ENCODE measurements at places on chromosomes 16 and 17.

- DNase-seq: no peak
Measured at GRCh38 chr16:27486344-27486743, 63.4 kb downstream of the GTF3C1 start.

DNA sequence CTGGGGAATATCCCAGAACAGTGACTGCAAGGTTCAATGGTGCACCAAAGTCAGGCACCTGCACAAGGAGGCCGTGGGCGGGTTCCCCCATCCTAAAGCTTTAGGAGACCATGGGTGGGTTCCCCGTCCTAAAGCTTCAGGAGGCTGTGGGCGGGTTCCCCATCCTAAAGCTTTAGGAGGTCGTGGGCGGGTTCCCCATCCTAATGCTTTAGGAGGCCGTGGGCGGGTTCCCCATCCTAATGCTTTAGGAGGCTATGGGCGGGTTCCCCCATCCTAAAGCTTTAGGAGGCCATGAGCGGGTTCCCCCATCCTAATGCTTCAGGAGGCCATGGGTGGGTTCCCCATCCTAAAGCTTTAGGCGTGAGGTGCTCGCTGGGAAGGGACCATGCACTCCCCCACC is 313.3 kb downstream of the FOXL1 start:
- no peak for DNase-seq

GRCh38 chr17:12301551-12301950 is 280.9 kb downstream of the MAP2K4 start:
- no peak for DNase-seq

GRCh38 chr17:60902399-60902798 is 224.7 kb downstream of the BCAS3 start:
- no peak for DNase-seq

DNA sequence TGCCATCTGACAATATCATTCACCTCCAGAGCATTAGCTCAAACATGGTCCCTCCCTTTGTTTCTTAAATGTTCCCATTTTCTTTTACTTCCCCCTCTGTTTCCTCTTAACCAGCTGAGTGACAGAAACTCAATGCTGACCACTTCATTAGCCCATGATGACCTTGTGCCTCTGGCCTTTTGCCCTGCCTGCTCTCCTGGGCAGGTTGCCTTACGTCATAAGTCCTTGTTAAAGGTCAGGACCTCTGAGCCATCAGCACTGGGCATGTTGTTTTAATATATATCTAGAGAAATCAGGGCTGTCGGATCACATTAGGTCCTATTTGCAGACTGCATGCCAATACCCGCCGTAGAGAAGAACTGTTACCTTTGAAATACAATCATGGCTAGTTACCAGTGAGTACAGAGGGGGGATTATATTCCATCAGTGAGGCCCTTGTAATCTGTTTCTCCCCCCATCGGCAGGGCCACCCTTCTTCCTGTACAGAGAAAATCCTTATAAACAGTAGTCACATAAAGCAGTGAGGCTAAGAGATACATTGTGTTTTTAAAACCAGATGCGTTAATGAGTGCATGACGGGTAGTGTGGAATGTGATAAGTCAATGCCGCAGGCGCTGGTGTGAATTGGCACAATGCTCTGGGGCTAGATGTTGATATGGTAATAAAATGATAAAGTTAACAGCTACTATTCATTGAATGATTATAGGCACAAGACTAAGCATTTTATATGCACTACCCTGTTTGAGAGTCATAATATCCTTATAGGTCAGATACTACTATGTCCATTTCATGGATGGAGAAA is 94.3 kb upstream of the ZFHX3 start:
- no peak for DNase-seq

DNA sequence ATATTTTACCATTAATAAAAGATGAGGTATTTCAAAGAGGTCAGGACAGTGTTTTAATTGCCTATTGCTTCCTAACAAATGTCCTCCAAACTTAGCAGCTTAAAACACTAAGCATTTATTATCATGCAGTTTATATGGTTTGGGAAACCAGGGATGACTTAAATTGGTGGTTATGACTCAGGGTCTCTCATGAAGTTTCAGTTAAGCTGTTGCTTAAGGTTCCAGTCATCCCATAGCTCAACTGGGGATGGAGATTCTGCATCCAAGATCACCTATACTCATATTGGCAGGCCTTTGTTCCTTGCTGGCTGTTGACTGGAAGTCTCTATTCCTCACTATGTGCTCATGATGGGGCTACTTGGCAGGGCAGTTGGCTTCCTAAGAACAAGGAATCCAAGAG is 1329.9 kb upstream of the GOT2 start:
- no peak for DNase-seq

GRCh38 chr17:78416791-78417530 is 38.5 kb downstream of the PGS1 start:
- no peak for DNase-seq

GRCh38 chr17:78337244-78338109 is 22.4 kb downstream of the SOCS3 start:
- no peak for DNase-seq

- DNase-seq: peak; percentile 79
Measured at GRCh38 chr17:17682737-17683680, 1.8 kb downstream of the RAI1 start.

DNA sequence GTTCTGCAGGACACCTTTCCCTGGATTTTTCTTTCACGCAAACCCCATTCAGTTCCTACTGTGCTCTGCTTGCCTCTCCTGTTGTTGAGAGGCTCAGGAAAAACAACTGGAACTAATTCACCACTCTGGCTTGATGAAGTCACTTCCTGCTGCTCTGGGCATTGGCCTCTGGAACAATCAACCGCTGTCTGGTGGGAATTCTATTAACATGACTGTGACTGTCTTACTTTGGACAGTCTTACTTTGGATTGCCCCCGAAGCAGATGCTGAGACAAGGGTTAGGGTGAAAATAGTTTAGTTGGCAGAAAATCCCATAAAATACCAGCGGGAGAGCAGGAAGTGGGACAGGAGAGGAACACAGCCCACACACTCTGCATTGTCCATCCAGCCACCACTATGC is 90.0 kb upstream of the HSBP1 start:
- DNase-seq: no peak

DNA sequence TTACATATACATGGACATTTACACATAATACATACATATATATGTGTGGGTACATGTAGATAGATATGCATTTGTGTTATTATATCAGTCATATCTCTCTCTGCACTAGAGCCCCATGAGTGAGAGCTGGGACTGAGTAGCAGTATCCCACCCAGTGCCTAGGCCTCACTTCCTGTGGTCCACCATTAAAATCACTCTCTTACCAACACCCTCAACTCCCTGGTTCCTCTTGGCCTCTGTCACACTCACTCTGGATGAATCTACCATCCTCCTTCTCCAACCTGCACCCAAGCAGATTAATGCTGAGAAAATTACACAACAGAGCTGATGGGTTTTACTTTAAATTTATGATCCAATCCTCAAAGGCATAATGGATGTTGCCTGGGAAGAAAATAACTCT is 4.9 kb upstream of the LYRM9 start:
- DNase-seq: no peak

- no peak for DNase-seq
Measured at GRCh38 chr17:61813211-61813610, 50.1 kb downstream of the BRIP1 start.

DNA sequence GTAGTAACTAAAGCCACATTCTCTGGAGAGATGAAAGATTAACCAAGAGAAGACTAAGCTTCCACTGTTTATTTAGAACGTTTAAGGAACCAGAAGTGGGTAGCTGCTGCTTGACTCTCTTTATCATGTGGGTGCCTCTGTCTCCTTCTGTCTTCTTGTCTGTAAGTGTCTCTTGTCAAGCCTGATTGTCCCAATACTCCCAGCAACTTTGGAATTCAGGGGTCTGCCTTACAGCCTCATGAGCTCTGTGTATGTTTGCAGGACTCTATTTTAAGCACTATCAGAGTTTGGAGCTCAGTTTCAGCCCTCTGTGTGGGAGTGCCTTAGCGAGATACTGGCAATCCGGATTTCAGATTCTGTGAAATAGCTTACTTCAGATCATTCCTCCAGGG is 29.3 kb upstream of the SPACA3 start:
- no peak for DNase-seq

DNA sequence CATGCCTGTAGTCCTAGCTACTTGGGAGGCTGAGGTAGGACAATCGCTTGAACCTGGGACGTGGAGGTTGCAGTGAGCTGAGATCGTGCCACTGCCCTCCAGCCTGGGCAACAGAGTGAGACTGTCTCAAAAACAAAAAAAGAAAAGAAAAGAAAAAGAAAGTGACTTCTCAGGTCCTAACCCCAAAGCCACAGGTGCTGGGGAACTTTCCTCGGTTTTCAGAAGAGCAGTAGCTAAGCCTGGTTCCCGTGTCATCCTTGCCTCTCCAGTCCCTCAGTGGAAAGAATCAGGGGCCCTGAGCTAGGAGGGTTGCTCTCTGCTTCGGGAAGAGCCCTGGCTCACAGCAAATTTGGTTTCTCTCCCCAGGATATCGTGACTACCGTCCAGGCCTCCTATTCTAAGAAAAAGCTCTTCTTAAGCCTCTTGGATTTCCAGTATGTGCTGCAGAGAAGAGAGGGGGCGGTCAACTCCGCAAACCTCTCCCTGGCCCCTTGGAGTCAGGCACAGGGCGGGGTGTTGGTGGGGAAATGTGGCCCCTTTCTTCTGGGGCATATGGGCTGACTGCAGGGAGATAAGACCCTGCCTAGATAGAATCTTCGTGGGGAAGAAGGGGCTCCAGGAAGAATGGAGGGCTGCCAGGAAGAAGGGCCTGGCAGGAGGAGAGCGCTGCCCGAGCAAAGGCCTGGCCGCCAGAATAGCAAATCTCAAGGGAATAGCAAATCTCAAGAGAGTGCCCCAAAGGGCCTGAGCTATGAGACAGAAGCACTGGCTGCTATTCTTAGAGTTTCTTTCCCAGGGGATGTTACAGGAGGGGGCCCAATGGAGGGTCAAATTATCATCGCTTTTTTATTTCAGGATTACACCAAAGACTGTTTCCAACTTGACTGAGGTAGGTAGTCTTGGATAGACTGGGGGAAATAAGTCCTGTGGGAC is 8.3 kb upstream of the NLRC5 start:
- peak; percentile 18 for DNase-seq

GRCh38 chr16:4723071-4723767 is 10.9 kb downstream of the ANKS3 start:
- no peak for DNase-seq

GRCh38 chr16:55283812-55284717 is 39.9 kb upstream of the IRX6 start:
- no peak for DNase-seq

DNA sequence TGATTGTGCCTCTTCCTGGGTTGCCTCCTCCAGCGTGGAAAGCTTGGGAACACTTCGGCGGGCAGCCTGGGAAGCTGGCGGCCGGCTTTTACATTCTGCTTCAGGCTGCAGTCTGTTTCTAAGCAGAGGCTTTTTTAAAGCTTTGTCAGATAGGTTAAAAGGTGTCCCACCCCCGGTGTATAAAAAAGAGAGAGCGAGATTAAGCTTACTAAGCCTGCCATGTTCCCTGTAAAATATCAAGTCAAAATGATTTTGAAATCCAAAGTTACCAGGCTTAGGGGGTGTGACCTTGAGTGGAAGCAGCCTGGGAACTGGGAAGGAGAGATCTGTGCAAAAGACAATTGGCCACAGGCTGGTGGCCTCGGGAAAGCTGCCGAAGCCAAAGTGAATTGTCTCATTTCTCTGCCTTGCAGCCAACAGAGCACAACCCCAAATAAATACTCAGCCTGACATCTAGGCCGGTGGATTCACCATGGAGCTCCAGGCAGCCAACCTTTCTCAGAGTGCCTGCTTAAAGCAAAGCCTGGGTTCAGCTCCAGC is 254.5 kb downstream of the FTO start:
- no peak for DNase-seq

GRCh38 chr16:2236337-2237101 is at the start of gene DNASE1L2:
Gene DNASE1L2 (plus strand): TSS chr16:2236444. CDS start chr16:2236817, 373 bp downstream.
- DNase-seq: no peak

DNA sequence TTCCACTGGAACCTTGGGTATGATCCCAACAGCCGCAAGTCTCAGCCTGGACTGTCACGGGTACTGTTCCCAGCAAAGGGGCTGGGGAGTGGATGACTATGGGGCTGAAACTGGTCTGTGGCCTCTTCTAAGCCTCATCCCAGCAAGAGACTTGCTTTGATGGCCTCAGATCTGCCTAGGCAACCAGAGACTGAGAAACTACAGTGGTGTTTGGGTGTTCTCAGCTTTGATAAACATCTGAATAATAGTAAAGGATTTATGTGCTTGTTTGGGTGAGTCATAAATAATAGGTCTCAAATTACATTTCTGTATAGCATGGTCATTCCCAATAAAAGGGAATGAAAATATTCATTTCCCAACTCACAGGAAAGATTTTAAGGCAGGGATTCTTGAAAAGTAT is 30.2 kb upstream of the ULK2 start:
- DNase-seq: no peak

DNA sequence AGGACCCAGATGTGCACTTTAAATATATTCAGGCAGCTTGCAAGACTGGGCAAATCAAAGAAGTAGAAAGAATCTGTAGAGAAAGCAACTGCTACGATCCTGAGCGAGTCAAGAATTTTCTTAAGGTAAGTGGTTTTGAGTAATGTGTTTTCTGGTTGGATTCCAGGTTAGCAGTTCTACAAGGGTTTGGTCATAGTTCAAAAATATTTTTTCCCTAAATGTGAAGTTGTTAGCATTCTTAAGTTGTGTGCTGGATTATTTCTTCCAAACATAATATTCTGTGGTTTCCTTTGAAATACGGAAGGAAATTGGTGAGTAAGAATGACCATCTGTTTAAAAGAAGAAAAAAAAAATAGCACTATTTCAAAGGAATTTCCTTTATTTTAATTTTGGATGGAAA is 38.4 kb downstream of the PTRH2 start:
- DNase-seq: no peak

GRCh38 chr17:56819431-56820145 is 14.1 kb downstream of the C17orf67 start:
- peak; percentile 90 for DNase-seq

- DNase-seq: no peak
Measured at GRCh38 chr17:66432996-66433551, 130.7 kb downstream of the PRKCA start.

- no peak for DNase-seq
Measured at GRCh38 chr17:32586666-32587065, 99.9 kb downstream of the CDK5R1 start.

- DNase-seq: no peak
Measured at GRCh38 chr17:50064253-50065001, 8.5 kb downstream of the ITGA3 start.

DNA sequence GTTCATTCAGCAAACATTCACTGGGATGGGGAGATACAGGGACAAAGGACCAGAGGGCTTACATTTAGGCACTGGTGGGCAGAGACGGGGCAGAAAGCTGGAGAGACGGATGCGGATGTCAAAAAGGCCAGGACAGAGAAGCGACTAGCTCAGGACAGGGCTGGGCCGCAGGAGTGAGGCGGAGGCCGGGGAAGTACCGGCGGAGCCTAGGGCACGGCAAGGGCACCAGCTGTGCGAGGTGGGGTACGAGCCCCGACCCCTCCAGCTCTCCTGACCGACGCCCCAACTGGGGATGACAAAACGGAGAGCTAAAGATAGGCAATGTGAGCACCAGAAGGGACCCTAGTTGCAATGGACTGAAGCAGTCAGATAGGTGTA is 3.9 kb upstream of the SGCA start:
- no peak for DNase-seq

- no peak for DNase-seq
Measured at GRCh38 chr16:22890976-22891375, 77.0 kb downstream of the HS3ST2 start.

Data from D341Med (cell line).